ENCODE measurements at places on chromosomes 6 and 20. TPM values are rescaled to one million over a fixed set of nuclear protein-coding genes. Genes with fewer than 3 reads are reported as not detected.

DNA sequence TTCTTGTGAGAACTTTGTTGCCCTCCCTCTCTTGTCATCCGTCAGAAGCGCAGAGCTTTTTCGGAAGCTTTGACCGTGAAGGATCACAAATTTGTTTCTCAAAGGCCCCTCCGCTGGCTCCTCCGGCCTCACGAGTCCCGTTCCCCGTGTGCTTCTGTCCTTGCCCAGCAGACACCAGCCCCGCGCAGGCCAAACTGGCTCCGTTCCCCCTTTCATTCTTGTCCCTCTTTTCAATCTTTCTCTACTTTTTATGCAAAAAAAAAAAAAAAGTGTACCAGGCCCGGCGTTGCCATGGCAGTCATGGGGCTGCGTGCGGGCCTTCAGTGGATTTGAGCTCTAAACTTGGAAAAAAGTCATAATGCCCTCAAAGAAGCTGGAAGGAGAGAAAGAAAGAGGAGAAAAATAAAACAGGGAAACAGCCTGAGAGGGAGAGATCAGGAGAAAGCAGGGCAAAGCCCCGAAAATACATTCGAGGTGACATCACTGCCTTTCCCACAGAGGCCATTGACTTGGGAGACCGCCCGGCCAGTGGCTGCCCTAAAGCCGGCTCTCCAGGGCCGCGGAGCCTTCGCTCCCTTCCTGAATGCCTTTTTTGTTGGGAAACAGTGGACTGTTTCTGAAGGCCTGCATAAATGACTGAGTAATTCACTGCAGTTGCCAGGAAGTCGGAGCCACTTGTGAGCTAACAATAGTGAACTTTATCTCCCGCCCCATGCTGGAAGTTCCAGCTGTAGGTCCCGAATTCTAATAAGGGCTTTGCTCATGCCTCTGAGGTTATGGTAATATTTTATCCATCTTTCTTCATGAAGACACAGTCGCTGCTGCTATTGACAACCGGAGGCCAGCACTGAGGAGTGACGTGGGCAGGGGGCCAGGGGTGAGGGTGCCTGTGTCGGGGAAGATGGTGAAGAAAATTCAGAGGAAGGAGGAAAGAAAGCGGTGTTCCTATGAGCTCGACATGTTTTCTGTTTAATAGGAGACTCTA is 670.9 kb downstream of the QKI start:
- peak; percentile 89 for DNase-seq

- no peak for DNase-seq
Measured at GRCh38 chr6:30206799-30207618, 6.2 kb downstream of the TRIM26 start.

GRCh38 chr6:85470023-85470410 is 20.1 kb downstream of the NT5E start:
- DNase-seq, result no peak

GRCh38 chr6:30743099-30744053 is 889 bp upstream of the FLOT1 start:
- peak; percentile 57 for DNase-seq

GRCh38 chr20:38300438-38300837 is 3.5 kb upstream of the BPI start:
- no peak for DNase-seq

DNA sequence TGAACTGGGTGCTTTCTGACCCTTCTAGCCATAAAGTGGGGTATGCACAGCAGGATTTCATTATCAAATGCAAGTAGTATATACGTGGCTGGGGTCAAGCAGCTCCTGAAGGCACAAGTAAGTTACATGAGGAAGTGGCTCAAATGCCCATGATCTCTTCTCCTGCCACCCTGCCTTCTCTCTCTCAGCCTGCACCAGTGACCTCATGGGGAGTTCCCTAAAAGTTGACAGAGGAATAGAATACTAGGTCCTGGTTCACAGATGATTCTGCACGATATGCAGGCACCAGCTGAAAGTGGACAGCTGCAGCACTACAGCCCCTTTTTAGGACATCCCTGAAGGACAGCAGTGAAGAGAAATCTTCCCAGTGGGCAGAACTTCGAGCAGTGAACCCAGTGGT is 282.0 kb downstream of the BCKDHB start:
- no peak for DNase-seq

GRCh38 chr20:47359530-47360296 is 3.2 kb upstream of the ZMYND8 start:
- DNase-seq, result no peak

DNA sequence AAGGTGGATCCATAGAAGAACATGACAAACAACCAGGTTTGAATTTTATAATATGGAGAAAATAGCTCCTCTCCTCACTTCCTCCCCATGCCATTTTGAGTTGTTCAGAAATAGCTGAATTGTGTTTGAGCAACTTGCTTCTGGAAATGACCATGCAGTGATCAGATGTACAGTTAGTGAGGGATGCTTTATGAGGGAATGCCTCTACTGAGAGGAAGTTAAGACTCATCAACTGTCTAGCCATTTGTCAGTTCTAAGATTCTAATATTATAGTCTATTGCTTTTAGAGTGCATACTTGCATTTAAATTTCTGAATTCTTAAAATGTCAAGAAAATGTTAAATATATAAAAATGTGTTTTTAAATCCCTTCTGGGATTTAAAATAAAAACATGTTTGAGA is 3.8 kb downstream of the LAMA2 start:
- DNase-seq, result no peak

GRCh38 chr6:165031502-165031901 is 277.9 kb downstream of the C6orf118 start:
- DNase-seq, result no peak

DNA sequence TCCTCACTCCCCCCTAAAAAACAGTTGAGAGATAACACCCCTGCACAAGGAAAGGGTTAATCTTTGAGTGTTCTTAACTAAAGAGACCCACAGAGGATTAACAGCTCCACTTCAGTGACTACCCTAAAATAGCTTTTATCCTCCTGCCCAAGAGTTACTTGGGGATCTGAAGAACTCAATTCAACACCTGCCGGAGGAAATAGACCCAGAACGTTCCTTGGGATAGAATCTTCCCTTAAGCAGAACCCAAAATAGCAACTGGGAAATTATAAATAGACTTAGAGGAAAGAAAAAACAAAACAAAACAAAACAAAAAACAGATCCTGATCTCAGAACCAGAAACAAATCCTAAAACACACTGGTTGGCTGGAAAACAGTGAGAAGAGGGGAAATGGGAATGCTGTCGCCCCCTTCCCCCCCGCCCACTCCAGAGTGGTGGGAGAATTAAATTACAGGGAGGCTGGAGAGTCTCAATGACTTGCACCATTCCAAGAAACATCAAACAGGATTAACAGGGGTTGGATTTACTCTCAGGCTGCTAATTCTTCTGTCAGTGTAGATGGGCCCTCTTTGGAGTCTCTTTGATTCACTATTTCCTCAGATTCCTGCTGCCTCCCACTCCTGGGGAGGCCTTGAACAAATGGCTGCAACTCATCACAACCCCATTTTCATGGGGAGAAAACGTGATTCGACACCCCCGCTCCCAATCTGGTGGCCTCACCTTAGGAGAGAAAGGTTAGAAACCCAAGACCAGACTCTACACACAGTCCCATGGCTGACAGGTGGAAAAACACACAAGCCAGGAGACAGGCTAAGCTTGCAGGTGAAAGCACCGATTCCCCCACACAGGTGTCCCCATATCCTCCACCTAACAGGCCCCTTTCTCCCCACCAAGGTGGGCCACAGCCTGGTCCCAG is 1.4 kb downstream of the PLAGL2 start:
- DNase-seq, result no peak

DNA sequence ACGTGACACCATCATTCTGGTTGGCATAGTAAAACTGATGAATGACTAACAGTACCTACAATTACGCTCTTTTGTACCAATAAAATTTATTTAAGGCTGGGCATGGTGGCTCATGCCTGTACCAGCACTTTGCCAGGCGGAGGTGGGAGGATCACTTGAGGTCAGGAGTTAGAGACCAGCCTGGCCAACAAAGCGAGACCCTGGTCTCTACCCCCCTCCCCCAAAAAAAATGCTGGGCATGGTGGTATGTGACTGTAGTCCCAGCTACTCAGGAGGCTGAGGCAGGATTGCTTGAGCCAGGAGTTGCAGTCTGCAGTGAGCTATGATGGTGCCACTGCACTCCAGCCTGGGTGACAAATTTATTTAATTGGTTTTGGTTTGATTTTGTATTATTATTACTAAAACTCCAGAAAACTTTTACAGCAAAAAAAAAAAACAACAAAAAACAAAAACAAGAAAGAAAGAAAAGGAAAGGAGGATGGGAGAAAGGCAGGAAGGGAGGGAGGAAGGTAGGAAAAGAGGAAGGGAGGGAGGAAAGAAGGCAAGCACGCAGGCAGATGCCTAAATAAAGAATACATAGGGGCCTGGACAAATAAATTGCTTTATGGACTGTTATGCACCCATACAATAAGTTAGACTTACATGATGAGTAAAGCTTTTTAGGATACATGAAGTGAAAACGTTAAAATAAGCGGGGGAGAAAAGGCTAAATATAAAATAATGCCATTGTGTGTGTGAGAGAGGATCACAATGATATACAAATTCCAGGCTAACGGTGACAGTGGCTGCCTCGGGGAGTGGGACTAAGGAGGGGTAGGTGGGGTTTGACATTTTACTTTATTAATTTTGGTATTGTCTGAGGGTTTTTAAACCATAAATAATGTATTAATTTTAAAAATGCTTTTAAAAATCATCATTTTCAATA is 682 bp upstream of the ZSCAN9 start:
- DNase-seq, result no peak

- no peak for DNase-seq
Measured at GRCh38 chr6:16731478-16732051, 29.7 kb downstream of the ATXN1 start.

DNA sequence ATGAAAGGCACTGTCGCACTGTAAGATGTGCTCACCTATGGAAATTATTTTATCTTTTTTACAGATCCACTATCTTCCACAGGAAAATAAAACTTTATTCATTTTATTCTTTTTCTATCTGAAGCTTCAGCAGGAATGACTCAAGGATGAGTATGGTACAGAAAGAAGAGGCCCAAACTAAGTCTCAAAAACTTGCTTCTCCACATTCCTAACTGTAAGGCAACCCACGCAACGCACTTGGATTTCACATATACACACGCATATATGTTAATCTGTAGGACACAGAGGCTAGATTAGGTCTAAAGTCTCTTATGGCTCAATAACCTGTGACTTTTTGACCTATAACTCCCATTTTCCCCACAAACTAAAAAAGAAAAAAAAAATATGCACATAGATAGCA is 81.9 kb downstream of the RALGAPA2 start:
- DNase-seq, result no peak

- DNase-seq, result no peak
Measured at GRCh38 chr6:63795006-63795405, 159.4 kb downstream of the PHF3 start.

GRCh38 chr6:133241086-133241900 is at the start of gene EYA4:
Gene EYA4 (plus strand): TSS chr6:133241357. CDS start chr6:133274781, 33,424 bp downstream.
- DNase-seq, result peak; percentile 34

DNA sequence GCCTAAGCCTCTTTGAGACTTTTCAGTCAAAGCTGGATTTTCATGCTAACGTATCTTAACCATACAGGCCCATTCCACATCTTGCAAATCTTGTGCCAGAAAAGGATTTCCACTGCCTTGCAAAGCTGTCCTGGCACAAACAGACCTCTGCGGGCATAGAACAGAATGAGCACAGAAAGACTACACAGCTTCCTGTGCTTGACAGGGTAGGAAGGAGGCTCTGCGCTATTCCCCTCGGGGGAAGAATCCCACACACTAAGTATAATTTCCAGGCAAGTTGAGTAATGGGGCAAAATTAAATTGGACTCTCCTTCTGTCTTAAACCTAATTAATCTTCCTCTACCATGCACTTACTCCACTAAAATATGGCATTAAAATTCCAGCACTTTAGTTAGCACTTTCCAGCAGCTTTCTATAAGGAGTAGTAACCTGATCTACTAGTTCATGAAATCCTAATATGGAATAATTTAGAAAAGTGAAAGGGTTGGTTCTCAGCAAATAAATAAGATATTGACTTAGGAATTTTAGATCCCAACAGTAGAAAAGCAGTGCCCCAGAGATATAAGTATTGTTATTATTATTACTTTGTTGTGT is 532.1 kb upstream of the JAG1 start:
- no peak for DNase-seq

DNA sequence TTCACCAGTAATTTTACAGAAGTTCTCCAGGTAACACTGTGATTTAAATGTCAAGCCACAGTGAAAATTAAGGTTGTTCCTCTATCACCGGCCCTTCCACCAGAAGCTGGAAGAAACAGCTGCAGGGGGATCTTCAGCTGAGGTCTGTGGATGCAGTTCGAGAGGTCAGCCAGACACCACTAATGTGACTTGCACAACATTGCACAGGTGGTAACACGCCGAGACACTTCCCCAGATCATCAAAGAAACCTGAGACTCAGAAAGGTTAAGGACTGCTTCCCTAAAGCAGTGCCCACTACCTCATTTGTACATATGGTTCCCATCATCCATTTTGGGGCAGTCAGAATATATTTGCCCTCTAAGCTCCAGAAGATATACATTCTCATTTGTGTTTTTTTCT is 8.1 kb upstream of the SERPINB9 start:
- no peak for DNase-seq

- DNase-seq, result no peak
Measured at GRCh38 chr6:87308970-87309369, 13.4 kb upstream of the SMIM8 start.

DNA sequence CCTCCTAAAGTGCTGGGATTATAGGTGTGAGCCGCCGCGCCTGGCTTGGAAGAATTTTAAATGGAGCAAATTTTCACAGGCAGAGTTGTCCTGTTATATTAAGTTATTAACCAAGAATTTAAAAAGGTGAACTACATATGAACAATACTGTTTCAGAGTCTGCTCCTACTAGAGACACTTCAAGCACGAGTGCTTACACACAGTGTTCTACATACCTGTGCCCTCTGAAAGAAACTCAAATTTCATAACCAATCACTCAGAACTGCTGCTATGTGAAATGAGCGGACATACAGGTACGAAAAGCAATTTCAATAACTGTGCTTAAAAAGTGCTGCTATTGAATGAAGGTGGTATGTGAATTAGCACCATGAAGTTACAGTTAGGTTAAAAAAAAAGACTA is 262.0 kb downstream of the SYNE1 start:
- no peak for DNase-seq

- DNase-seq, result peak; percentile 61
Measured at GRCh38 chr6:34154668-34155447, 9.0 kb upstream of the GRM4 start.

- DNase-seq, result no peak
Measured at GRCh38 chr20:10603378-10603777, 70.4 kb downstream of the JAG1 start.

DNA sequence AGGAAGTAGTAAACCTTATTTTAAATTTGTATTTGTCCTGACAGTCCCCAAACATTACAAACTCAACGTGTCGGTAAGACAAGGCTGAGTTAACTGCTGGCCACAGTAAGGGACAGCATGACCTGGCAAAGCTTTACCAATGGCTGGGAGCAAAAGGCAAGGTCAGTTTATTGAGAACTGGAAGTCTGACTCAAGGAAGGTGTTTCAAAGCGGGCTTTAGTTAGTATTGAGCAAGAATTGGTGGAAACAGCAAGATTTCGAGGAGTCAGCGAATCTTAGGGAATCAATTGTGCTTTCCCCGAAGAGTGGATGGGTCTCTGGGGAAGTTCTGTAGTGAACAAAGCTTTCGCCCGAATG is 885 bp upstream of the GZF1 start:
- no peak for DNase-seq

- no peak for DNase-seq
Measured at GRCh38 chr6:16648003-16648402, 113.3 kb downstream of the ATXN1 start.

- no peak for DNase-seq
Measured at GRCh38 chr20:18166950-18167349, 29.3 kb downstream of the KAT14 start.

Gene ATP6V1G2
- 1.9 TPM for total RNA-seq

Gene PLEKHG1
- 25.1 TPM for total RNA-seq

Gene ARMC12
- 0.21 TPM for total RNA-seq

Gene AVP
- not detected for total RNA-seq

Gene POPDC3
- 34.5 TPM for total RNA-seq

Gene ACSS1
- 27.9 TPM for total RNA-seq

Gene BEND6
- total RNA-seq, result 0.82 TPM

All from left cardiac atrium (tissue), 4 donors.